NCI-H1694 (cell line): ENCODE measurements at places on chromosomes 3 and 15.

GRCh38 chr3:14846226-14846880 is 27.6 kb downstream of the FGD5 start:
- DNase-seq = no peak

GRCh38 chr15:54566654-54567053 is 588.4 kb downstream of the UNC13C start:
- no peak for DNase-seq

DNA sequence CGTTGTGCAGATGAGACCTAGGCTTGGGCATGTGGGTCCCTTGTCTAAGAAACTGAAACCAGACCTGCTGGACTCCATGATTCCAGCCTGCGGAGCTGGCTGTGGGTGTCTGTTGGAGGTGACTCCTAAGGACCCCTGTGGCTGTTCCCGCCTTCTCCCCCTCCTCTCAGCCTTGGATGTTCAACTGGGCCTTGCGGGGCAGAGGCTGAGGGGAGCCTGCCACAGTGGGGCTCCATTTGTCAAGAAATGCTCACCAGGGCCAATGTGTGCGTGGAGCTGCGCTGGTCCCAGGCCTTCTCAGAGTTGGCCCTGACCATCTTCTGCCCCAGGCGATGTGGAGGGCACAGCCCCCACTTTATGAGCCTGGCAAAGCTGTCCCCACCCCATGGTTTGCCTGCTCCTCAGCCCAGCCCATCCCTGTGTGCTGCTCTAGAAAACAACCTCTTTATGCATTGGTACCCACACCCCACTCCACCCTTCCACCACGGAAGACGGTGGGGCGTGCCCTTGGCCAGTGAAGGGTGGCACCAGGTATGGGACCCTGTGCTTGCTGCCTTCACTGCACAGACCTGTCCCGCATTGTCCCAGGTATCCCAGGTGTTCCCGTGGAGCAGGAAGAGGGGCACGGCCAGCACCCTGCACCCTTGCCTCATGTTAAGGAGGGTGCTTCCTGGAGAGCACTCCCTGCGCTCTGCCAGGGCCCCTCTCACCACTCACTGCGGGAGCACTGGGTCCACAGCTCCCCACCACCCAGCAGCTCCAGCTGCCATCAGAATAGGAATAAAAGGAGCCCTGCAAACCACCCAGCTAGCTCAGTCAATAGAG is 7.9 kb downstream of the MESP2 start:
- DNase-seq = no peak

DNA sequence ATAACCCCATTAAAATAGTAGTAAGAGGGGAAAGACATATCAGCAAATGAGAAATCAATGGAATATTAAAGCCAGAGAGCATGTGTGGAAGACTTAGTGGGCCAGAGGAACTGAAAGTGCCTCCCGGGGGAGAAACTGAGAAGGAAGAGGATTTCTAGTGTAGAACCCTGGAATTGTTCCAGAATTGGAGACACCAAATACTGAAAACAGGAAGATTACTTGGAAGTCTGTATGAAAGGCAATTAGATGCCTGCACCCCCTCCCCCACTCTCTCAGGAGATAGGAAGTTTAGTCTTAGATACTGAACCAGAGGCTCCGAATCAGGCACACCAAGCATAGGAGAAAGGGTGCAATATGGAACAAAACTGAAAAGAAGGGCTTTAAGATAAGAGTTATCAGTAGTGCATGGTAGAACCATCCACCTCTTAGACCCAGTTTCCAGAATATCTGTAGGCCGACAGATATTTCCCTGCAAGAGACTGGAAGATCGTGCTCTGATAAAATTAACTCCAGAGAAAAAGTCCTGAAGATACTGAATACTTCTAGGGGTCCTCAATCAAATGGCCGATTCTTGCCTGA is 32.4 kb downstream of the KLHL18 start:
- DNase-seq = no peak

- no peak for DNase-seq
These were observed 1.7 kb upstream of the MAN2A2 start for GRCh38 chr15:90901175-90902039.

DNA sequence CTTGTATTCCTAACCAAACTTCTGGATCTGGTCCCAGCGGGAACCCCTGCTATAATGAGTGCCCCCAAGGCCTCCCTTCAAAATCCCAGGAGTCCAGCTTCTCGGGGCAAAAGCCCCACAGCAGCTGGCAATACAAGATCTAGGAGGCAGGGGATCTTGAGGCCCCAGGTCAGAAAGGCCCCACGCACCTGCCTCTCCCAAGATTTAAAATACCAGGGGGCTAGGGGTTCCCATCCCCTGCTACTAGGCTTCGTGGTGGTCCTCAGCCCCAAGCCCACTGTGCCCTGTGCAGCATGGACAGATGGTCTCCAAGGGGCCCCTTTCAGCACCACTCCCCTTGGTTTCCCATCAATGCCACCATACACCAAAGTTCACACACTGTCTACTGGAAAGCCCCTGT is 15.8 kb upstream of the CYP11A1 start:
- DNase-seq = no peak

GRCh38 chr15:71261418-71261817 is 146.1 kb downstream of the THSD4 start:
- DNase-seq = no peak

DNA sequence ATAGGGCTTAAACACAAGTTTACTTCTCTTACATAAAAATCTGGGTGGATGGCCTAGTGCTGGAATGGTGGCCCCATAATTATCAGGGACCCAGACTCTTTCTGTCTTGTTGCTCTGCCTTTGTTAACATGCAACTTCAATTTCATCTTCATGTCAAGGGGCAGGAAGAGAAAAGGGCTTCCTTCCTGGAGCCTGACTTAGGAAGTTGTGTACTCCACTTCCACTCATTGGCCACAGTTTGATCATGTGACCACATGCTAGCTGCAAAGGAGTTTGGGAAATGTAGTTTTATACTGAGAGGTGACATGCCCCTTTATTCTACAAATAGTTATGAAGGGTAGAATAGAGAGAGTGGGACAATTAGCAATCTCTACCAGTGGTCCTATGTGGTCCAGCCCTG is 39.3 kb downstream of the RHCG start:
- DNase-seq = no peak

GRCh38 chr15:44694416-44694815 is 16.7 kb downstream of the PATL2 start:
- DNase-seq = no peak

- no peak for DNase-seq
These were observed 89.1 kb downstream of the TPRG1 start for GRCh38 chr3:189260556-189261493.

DNA sequence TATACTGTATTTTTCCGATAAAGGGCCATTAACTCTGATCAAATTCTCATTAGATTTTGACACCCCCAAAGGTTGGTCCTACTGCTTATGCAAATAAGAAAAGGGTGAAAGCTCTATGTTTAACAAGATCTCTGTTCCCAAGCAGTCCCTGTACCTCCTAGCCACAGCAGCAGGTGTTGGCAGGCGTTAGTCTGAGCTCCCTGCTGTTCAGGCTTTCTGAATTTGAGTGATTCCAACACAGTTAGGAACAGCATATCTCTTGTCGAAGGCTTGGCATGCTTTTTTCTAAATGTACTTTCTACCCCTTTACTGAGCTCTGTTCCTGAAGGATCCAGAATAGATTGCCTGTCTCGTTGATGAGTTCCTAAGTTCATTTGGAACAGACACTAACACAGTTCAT is 42.3 kb downstream of the MITF start:
- no peak for DNase-seq

GRCh38 chr3:158925021-158925420 is 123.2 kb downstream of the MFSD1 start:
- no peak for DNase-seq

- no peak for DNase-seq
These were observed 4.7 kb upstream of the CALML4 start for GRCh38 chr15:68209735-68210408.

DNA sequence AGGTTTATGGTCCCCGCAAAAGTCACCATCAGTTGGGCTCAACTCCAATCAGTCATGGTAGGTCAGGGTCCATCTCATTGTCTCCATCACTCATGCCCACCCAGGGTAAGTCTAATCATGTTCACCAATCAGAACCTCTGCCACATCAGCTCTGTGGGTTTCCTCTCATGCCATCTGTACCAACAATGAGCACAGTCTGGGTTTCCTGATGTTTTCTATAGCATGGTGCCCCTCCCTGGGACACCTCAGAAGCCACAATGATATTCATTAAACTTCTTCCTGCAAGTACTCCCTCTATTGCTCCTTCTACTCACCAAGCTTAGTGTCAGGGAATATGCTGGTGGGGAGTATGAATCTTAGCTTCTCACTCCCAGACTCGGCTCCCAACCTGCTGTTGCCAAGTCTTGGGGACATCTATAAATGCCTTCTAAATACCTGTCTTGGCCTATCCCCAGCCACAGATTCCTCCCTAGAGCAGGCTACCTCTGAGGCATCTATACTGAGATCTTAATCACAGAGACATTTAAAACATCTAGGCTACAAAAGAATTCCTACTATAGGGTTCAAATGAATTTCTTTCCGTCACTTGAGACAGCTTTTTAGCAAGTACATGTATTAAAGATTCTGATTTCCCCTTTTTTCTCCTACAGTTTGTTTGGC is 5.0 kb upstream of the CCR2 start:
- no peak for DNase-seq

GRCh38 chr3:17195192-17195611 is 310.4 kb downstream of the PLCL2 start:
- DNase-seq = peak; percentile 96

DNA sequence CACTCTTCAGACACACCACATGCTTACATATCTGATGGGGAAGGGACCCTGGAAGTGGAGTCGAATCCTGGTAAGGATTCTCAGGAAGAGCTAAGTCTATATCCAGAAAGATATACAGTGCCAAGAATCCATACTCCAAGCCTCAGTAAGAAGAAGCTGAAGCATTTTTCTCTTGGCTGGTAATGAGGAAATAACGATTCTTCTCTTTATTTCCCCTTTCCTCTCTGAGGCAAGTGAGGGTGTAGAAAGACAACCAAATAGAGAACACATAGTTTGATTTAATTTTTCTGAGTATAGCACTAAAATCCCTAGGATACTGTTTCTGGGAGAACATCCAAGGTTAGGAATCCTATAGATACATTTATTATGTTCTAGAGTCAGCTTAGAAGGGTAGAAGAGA is 857.3 kb downstream of the TUSC7 start:
- no peak for DNase-seq

GRCh38 chr3:140276703-140277102 is 341.7 kb downstream of the CLSTN2 start:
- no peak for DNase-seq

GRCh38 chr15:67977414-67978089 is 76.6 kb upstream of the PIAS1 start:
- no peak for DNase-seq

DNA sequence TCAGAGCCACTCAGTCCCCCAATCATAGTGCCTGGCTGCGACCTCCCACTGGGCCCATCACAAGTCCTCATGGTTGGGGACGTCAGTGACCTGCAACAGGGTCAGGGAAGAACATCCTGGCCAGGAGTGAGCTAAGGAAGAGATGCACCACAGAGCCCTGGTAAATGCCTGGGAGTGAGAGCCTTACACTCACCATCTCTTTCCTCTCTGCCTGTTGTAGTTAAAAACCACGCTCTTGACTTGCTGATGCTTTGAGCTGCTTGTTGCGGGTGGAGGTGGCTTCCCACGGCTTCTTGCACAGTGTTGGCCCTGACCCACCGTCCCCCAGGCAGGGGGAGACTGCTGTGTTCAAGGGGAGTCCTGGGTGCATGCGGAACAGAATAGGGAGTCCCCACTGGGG is 91.1 kb upstream of the RGMA start:
- DNase-seq = no peak

GRCh38 chr3:113194823-113195401 is 16.4 kb upstream of the BOC start:
- peak; percentile 26 for DNase-seq

GRCh38 chr3:37753428-37753827 is 108.3 kb upstream of the CTDSPL start:
- DNase-seq = peak; percentile 28

DNA sequence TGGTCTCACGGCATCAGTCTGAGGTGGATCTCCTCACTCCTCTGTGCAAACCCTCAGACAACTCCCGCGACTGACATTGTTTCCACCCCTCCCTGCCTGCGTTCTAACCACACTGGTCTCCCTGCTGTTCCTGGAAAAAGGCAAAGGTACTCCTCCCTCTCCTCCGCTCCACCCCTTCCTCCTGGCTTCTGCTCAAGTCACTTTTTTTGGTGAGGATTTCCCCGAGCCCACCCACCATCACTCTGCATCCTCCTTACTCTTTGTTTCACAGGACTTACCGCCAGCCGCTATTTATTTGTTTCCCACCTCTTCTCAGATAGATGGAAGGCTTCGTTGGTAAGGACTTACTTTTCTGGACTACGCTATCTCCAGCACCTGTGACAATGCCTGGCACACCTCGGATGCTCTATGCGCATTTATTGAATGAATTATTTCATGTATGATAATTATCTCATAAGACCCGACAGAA is 25.6 kb downstream of the PRR23E start:
- no peak for DNase-seq

DNA sequence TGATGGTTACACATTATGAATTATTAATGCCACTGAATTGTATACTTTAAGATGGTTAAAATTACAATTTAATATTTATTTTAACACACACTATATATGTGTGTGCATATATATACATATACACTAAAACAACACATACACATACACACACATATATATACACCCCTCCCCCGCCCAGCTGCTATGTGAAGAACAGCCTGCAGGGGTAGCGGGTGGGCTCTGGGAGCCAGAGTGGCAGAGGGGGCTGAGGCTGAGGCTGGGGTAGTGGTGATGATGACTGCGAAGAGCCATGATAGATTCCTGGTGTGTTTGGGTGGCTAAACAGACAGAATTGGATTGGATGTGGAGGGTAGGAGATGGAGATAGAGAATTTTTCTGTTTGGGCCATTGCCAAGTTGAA is 39.4 kb upstream of the APEH start:
- no peak for DNase-seq

DNA sequence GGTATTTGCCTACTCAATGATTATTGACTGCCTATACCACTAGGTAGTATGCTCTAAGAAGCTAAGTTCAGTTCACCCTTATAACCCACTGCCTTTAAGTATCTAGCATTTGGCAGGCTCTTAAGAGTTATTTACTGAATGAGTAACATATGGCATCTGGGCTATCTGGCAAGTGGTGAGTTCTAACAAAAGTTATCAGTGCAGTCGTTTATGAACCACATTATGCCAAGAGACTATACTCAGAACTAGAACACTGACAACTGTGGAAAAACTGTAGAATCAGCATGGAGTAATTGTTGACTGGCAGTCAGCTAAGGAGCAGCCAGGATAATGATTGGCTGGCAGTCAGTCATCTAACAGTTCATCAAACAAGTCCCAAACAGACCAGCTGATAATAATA is 25.8 kb downstream of the RAF1 start:
- no peak for DNase-seq

GRCh38 chr15:49990835-49991545 is 128.0 kb downstream of the ATP8B4 start:
- no peak for DNase-seq

DNA sequence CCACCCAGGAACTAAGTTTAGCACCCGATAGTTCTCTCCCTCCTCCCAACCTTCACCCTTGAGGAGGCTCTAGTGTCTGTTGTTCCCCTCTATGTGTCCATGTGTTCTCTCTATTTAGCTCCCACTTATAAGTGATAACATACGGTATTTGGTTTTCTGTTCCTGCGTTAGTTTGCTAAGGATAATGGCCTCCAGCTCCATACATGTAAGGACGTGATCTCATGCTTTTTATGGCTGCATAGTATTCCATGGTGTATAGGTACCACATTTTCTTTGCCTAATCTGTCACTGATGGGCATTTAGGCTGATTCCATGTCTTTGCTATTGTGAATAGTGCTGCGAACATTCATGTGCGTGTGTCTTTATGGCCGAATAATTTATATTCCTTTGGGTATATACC is 66.9 kb upstream of the TRA2B start:
- no peak for DNase-seq
